CD8-positive, alpha-beta memory T cell (primary cell): ENCODE measurements at places on chromosomes 4 and X. TPM values are rescaled to one million over a fixed set of nuclear protein-coding genes. Genes with fewer than 3 reads are reported as not detected.

The MFAP3L gene
- 3.0 TPM for total RNA-seq

The FAM47E gene
- total RNA-seq = not detected

The DCAF8L2 gene
- total RNA-seq = not detected

The VCX3B gene
- total RNA-seq = not detected

The EDA2R gene
- total RNA-seq = 2.0 TPM
